ENCODE measurements at places on chromosomes 7 and 10. TPM values are rescaled to one million over a fixed set of nuclear protein-coding genes. Genes with fewer than 3 reads are reported as not detected.

The BAMBI gene
- total RNA-seq, result 24.3 TPM

DNA sequence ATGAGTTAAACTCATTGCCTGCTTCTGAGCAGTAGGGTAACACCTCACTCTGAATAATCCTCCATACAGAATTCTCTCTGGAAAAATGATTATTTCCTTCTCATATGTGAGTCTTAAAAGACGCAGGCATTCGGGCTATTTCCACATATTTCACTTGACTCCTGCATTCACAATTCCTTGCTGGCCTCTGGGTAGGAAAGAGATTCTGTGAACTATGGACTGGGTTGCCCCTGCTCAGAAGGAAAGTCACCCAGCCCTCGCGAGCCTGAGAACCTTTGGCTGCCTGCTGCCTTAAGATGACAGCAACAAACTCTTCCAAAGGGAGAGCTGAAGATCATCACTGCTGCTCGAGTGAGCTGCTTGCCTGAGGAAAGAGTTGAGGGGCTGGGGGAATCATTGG, 216.8 kb downstream of the BAMBI start:
- no peaks in the 10 kb centered on the region for H3K27me3 ChIP-seq
- no peak overlapping the region for H3K4me3 ChIP-seq
- no peaks in the 10 kb centered on the region for H3K36me3 ChIP-seq

GRCh38 chr7:31692451-31692850, 5.4 kb downstream of the PPP1R17 start:
- DNase-seq, result no peak
- H3K4me3 ChIP-seq, result no peak overlapping the region
- peaks cover 12% of the 10 kb centered on the region for H3K4me1 ChIP-seq
- H3K27ac ChIP-seq, result no peak overlapping the region
- H3K36me3 ChIP-seq, result no peaks in the 10 kb centered on the region

The HMX3 gene
- total RNA-seq, result not detected

- H3K4me3 ChIP-seq, result no peak overlapping the region
- H3K27ac ChIP-seq, result no peak overlapping the region
- no peaks in the 10 kb centered on the region for H3K36me3 ChIP-seq
Observed at GRCh38 chr10:33102071-33102470, 144.0 kb upstream of the ITGB1 start.

The CDHR1 gene
- 8.1 TPM for total RNA-seq

DNA sequence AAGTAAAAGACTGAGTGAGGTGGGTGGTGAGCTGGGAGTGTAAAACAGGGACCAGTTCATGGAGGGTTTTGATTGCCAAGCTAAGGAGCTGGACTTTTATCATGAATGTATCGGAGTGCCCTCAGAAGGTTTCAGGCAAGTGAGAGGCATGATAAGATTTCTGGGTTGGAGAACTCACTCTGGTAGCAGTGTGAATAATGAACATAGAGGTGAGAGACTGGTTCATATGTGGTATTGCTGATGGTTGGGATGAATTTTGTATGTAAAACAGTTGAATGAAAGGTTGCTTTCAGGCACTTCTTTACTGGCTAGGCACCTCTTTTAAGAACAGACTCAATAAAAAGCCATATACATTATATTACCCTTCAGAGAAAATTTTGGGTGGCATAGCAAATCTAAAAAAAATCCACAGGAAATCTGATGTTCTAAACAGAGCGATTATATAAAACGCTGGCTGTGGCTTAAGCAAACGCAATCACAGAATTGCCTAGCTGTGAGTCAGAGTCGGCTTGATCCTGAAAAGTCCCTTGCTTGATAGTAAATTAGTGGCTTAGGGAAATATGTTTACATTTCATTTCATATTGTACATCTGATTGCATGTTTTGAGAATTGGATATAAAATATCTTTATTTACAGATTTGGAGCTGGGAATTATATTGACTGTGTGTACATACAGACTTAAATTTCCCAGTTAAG, 92.9 kb upstream of the HDAC9 start:
- H3K27ac ChIP-seq, result peak overlapping the region; percentile 15
- no peak overlapping the region for H3K4me3 ChIP-seq
- H3K27me3 ChIP-seq, result no peaks in the 10 kb centered on the region
- DNase-seq, result no peak
- peaks cover 3% of the 10 kb centered on the region for H3K4me1 ChIP-seq

- peaks cover 59% of the 10 kb centered on the region for H3K4me1 ChIP-seq
- no peak overlapping the region for H3K27ac ChIP-seq
- H3K4me3 ChIP-seq, result no peak overlapping the region
- peak; percentile 73 for DNase-seq
Observed at GRCh38 chr7:157276091-157276561, 60.7 kb upstream of the DNAJB6 start.

GRCh38 chr10:12432402-12433189, 83.2 kb downstream of the CAMK1D start:
- H3K27ac ChIP-seq, result no peak overlapping the region
- H3K4me3 ChIP-seq, result no peak overlapping the region
- DNase-seq, result peak; percentile 47

GRCh38 chr7:93258661-93259060, 26.5 kb downstream of the VPS50 start:
- H3K4me3 ChIP-seq, result no peak overlapping the region
- peaks cover 39% of the 10 kb centered on the region for H3K36me3 ChIP-seq
- no peak overlapping the region for H3K27ac ChIP-seq
- no peaks in the 10 kb centered on the region for H3K4me1 ChIP-seq
- H3K27me3 ChIP-seq, result no peaks in the 10 kb centered on the region

GRCh38 chr10:129280908-129281586, 186.0 kb upstream of the MGMT start:
- no peak overlapping the region for H3K27ac ChIP-seq
- H3K27me3 ChIP-seq, result peaks cover 8% of the 10 kb centered on the region
- DNase-seq, result no peak
- H3K4me3 ChIP-seq, result no peak overlapping the region

The EXOC6 gene
- 36.3 TPM for total RNA-seq

The GUSB gene
- total RNA-seq, result 67.8 TPM

DNA sequence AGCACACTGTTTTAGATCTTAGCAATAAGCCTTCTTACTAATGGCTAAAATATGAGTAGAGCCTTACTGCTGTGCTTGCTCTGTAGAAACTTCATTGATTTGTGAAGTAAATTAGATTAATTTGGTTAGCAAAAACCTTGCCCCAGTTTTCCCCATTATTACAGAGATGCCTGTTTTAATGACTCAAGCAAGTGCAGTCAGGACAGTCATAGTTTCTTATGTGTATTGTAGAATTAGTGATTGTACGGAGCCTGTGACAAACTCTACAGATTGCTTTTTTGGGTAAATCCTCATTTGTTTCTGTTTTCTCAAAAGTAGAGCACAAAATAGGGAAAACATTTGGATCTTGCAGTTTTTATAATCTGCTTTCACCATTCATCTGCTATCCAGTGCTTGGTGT, 7.0 kb downstream of the TAX1BP1 start:
- H3K4me1 ChIP-seq, result peaks cover 79% of the 10 kb centered on the region
- H3K4me3 ChIP-seq, result no peak overlapping the region
- no peak overlapping the region for H3K27ac ChIP-seq
- H3K36me3 ChIP-seq, result peaks cover 15% of the 10 kb centered on the region
- no peaks in the 10 kb centered on the region for H3K27me3 ChIP-seq

The EPHA1 gene
- total RNA-seq, result 4.3 TPM

DNA sequence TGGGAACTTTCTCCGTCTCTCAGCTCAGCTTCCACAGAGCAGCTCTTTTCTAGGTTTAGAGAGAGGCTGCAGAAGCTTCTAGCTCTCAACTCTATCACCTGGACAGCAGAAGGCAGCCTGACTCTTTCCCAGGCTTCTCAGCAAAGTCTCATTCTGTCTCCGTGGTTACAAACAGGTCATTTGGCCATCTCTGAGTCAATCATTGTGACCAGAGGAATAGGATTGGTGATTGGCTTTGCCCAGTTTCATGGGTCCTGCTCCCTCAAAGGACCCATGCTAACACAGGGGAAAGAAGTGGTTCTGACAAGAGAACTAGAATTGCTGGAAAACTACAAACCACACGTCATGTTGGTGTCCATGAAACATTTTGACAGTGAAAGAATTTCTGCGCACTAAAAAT, 43.6 kb downstream of the PRR15 start:
- no peak for DNase-seq
- no peaks in the 10 kb centered on the region for H3K4me1 ChIP-seq
- no peaks in the 10 kb centered on the region for H3K36me3 ChIP-seq

The UTF1 gene
- total RNA-seq, result 0.43 TPM

The CRYGN gene
- 1.5 TPM for total RNA-seq

The CYP2C8 gene
- total RNA-seq, result 1.2 TPM

Data from spleen (tissue), 13 donors.